ENCODE measurements at places on chromosomes 7 and 10. TPM values are rescaled to one million over a fixed set of nuclear protein-coding genes. Genes with fewer than 3 reads are reported as not detected.
A peak's percentile ranks its signal among the peaks of the same experiment; 100 is the strongest.

GRCh38 chr7:155212301-155213015, 85.2 kb upstream of the INSIG1 start:
- DNase-seq = no peak

DNA sequence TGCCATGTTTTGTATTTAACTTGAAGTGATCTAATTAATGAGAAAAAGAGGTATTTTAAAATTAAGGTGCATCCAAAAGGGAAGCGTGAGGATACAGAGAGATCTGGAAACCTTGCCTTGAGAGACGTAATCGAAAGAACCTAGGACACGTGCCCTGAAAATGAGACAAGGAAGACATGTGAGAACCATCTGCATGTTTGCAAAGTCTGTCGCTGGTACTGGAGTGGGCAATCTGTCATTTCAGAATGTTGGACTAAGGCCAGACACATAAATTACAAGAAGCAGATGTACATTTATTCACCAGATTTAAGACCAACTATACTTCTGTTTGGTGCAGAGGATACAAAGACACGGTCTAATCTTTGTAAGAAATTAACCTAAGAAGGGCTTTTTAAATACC, 9.2 kb downstream of the AGR2 start:
- DNase-seq = no peak

GRCh38 chr10:23065181-23065948, 30.0 kb upstream of the MSRB2 start:
- DNase-seq = peak; percentile 72

DNA sequence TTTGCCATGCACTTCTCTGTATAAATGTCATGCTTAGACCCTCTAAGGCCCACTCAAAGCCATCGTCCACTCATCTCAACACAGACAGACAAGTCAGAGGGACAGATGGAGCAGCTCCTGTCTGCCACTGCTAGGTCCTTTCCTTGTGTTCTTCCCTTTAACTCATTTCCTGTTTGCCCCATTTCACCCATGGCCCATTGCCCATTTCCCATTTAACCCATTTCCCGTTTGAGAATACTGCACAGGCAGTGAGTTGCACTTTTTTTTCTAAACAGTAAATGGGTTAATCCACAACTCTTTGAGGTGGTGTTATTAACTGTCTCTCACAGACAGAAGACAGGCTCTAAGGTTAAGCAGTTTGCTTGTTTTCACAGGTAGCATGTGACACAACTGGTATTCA, 179.3 kb downstream of the NPSR1 start:
- DNase-seq = no peak

GRCh38 chr7:42344198-42344755, 107.3 kb upstream of the GLI3 start:
- no peak for DNase-seq

Gene EBF3
- 7.1 TPM for total RNA-seq

DNA sequence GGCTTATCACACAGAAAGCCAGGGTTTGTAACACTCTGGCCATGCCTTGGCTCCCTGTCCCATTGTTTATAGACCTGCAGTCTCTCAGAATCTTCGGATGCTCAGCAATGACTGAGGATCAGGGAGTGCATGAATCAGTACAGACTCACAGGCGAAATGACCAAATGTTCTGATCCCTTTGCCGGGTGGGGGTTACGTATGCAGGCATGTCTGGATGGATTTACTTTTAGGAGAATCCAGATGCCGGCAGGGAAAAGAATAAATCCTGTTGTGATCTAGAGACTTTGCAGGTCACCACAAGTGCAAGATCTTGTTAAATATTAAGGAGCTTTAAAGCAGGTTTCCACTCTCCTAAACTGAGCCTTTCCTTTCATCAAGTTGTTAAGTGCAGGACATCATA, 149.5 kb downstream of the SFMBT2 start:
- DNase-seq = no peak

DNA sequence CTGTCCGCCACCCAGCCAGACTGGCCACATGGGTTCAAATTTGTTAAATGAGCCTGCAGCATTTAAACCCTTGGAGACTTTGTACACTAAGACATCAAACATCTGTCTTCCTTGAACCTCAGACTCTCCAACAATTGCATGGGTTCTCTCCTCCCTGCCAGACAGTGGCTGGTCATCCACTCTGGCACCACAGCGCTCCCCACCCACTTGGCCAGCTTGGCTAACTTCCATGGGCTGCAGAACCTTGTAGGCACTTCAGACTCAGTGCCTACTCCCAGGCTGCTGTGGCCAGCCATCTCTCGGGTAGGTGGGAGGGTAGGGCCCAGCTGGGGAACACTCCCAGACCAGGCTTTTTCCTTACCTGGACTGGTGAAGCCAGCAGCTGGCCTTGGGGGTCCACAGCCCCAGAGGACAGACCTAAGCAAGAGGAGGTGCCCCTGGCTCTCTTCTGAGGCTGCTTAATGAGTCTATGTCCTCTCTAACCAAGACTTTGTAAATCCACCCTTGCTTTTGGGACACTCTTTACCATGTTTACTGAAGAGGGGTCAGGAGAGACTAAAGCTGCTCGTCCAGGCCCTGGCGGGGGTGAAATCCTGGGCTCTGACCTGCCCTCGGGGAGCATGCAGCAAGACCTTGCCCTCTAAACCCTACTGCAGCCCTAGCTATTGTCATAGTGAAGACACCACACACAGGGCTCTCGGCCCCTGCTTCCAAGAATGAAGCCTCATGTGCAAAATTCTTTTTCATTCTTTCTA, 82.7 kb downstream of the ARHGAP22 start:
- no peak for DNase-seq

GRCh38 chr10:74333174-74333573, 182.2 kb downstream of the ADK start:
- DNase-seq = no peak

Data from left ventricle myocardium superior (tissue), 1 donor.